ENCODE measurements at places on chromosomes 4 and X.

DNA sequence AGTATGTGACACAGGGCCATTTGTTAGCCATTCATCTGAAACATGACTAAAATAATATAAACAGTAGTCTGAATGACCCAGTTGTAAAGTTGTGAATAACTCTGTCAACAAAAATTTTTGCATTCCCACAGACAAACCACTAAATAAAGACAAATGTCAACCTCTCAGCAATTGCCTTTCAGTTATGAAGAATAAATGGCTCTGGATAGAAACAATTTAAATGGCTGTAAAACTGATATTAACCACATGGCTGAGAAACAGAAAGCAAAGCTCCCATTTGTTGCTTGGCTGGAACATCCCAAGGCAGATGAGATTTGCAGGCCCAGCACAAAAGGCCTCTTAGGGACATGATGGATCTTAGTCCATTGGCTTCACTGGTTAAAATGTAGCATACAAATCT is 296.3 kb downstream of the GALNTL6 start:
- DNase-seq: no peak

DNA sequence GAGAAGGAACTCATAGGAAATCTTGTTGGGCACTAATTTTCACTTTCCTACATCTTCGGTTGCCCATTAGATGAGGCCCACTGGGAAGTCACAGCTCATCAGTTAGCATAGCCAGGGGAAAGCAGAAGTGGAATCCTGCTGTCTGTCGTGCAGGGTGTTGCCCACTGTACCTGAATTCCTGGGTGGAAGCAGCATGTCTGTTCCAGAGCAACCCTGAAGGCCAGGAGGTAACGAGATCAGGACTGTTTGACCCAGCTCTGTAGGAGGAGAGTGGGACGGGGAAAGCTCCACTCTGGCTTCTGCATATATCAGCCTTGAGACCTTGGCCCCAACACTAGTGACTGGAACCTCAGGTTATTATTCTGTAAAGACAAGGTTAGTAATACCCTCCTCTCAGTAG is 296.1 kb downstream of the EVC2 start:
- DNase-seq: no peak

GRCh38 chr4:53638919-53639318 is 47.6 kb upstream of the LNX1 start:
- no peak for DNase-seq

DNA sequence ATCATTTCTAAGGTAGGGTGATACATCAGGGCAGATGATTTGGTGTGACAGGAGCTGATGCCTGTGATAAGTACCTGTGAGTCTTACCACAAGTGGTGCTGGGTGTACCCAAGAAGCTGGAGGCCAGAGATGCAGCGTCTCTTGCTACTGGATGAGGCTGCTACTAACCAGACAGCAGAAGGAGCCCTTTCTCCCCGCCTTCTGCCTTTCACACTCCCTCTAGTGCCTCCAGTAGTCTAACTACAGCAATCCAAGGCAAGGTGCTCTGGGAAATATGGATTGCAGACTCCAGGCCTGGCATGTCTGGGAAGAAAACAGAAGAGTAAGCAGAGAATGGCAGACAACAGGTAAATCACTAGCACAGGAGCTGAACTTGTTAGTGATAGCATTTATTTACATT is 470.8 kb downstream of the NKX6-1 start:
- no peak for DNase-seq

- DNase-seq: no peak
Observed at GRCh38 chrX:68440442-68440841, 7.1 kb upstream of the OPHN1 start.

DNA sequence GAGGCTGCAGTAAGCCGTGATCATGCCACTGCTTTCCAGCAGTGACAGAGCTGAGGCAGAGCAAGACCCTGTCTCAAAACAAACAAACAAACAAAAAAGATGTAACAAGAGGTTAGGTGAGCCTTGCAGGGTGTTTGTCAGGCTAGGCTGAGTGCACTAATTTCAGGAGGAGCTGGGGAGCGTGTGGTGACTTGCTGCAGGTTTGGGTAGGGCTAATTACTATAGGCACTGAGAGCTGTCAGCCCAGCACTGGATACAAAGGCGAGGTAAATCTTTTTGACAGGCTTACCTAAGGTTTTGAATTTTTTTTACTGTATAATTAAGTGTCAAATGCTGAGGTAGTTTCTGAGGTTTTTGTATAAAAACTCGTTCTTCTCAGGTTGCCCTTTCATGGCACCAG is 29.8 kb upstream of the SH3D19 start:
- DNase-seq: no peak

- DNase-seq: peak; percentile 65
Observed at GRCh38 chr4:9893329-9894108, 112.1 kb downstream of the DRD5 start.

Measured in hematopoietic multipotent progenitor cell treated with erythropoietin and hydrocortisone succinate and interleukin-3 and kit ligand, for 4 days (in vitro differentiated cells).